Stimulated activated CD8-positive, alpha-beta memory T cell treated with anti-CD3 and anti-CD28 coated beads, Interleukin-4, amount 100 ng/mL, for 24 hours (primary cell): ENCODE measurements at places on chromosomes 3 and 15.

DNA sequence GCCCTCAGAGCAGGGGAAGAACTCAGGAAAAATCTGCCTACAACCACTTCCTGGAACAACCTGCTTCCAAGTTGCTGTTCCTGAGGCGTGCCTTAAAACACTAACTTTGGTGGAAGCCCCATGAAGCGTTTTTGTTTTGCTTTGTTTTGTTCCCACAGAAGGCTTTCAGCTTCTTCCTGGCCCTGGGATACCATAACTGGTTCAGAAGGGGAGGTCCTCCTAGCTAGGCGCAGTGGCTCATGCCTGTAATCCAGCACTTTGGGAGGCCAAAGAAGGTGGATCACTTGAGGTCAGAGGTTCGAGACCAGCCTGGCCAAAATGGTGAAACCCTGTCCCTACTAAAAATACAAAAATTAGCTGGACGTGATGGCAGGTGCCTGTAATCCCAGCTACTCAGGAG, 1.2 kb upstream of the IP6K1 start:
- DNase-seq = no peak

GRCh38 chr3:21517184-21517583, 233.8 kb downstream of the ZNF385D start:
- no peak for DNase-seq

DNA sequence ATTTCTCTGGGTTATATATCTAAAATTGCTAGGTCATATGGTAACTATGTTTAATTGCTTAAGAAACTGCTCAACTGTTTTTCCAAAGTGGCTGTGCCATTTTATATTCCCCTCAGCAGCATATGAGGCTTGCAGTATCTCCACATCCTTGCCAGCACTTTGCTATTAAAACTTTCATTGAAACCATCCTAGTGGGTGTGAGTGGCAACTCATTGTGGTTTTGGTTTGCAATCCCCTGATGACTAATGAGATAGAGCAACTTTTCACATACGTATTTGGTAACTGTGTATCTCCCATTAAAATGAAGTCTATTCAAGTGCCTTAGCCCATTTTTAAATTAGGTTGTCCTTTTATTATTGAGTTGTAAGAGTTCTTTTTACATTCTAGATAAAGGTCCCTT, 17.3 kb downstream of the KPNA1 start:
- DNase-seq = no peak

DNA sequence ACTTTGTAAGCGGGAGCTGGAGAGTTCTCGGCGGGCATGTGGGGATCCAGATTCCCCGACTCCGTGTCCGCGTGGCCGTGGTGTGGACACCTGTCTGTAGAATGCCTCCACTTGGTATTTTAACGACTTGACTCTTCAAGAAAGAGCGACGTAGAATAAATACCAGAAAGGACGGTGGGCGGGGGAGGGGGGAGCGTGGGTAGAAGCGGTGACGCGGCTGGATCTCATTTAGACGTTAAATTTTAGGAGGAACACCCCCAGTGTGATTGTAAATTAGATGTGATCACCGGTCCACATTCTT, 620 bp upstream of the PYGO1 start:
- DNase-seq = no peak
